ENCODE measurements at places on chromosomes 2 and 18.

GRCh38 chr2:11835403-11835802, 89.0 kb downstream of the LPIN1 start:
- DNase-seq: no peak

GRCh38 chr18:24180048-24180447, 41.2 kb downstream of the CABYR start:
- DNase-seq: no peak

DNA sequence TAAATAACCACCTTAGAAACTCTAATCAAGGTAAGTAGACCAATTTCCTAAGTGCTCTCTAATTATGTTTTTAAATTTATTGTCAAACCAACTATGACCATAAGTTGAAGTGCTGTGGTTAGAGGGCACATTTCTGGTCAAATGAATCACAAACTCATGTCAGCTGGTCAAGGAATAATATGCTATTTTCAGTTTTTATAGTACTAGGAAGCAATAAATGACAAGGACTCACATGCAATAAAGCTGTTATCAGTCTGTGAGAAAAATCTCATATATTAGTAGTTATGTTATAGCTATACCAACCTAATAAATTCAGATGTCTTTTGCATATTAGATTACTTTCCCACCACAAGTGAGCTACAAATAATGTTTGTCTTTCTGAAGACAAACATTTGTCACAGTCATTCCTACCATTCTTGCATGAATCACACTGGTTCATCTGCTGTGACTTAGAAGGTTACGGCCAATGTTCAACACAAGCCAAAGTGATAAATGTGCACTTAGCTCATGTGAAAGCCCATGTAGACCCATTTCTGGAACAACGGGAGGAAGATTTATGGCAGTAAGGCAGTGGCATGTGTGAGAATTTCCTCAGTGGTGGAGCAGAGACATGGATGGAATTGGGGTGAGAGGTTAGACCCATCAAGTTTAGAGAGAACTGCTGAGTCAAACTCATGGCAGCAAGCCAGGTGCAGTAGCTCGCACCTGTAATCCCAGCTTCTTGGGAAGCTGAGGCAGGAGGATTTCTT, 27.4 kb upstream of the CCNYL1 start:
- no peak for DNase-seq

DNA sequence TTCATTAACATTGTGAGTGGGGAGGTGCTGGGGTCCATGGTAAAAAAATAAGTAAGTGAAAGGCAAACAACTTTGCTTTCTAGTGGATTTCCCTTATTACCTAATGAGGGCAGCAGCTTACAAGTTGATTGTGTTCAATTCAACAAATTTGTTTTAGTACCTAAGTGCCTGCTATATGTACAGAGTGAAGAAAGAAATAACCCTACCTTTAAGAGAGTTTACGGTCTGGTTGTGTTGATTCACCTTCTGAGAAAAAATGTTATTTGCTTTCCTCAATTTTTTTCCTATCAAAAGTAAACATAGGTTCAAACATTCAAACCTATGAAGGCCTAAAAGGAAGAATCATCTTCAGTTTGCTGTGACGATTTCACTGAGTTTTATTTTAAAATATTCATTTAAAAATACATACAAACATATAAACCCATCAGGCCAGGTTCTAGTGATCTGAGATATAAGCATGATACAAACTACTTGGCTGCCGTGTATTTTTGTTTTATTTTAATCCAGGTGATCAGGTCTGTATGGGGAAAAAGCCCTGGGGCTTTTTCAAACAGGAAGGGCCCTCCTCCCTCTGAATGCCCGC, 1.5 kb upstream of the SPTBN1 start:
- no peak for DNase-seq

DNA sequence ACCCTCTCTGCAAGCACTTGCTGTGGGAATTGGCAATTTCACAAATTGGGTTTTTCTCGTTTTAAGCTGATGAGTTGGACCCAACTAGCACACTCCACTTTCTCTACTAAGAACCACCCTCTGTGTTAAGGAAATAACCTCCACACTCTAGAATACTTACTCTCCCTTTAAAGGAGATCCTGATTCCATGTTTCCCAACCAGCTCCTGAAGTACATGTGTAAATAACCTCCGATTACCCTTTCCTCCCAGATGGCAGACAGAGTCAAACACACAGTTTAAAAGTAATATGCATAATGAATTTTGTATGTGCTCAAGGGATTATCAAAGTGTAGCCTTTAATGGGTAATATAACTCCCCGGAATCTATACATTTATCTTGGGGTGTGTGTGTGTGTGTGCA, 171.3 kb upstream of the OSR1 start:
- DNase-seq: no peak

DNA sequence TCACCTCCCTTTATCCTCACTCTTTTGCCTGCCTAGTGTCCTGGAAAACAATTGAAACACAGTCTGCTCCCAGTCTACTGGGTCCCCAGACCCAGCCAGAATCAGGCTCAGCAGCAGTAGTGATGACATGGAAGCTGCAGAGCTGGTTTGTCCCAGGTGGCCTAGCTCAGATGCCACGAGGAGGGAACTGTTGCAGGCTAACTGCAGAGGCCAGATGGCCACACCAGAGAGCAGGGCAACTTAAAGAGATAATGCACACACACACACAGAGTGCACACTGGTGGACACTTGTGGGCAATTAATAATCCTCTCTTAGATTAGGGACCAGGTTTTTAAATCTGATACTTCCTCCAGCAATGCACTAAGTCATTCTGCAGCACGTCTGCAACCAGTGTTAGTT, 42.4 kb downstream of the GYPC start:
- DNase-seq: no peak

GRCh38 chr2:69298862-69299261, 88.2 kb downstream of the GFPT1 start:
- DNase-seq: no peak

DNA sequence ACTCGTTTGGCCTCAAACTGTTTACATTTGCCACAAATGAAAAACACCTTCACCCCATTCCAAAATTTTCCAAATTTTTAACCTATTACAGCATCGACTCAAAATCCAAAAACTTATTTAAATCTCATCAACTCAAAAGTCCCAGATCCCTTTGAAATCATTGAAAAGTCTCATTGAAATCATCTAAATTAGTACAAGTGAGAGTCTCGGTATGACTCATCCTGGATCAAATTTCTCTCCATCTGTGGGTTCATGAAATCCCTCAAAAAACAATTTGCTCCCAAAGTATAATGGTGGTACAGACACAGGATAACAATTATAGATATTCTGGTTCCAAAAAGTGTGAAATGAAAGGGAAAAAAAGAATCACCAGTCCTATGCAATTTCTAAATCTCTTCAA, 65.1 kb downstream of the LRP1B start:
- DNase-seq: no peak

DNA sequence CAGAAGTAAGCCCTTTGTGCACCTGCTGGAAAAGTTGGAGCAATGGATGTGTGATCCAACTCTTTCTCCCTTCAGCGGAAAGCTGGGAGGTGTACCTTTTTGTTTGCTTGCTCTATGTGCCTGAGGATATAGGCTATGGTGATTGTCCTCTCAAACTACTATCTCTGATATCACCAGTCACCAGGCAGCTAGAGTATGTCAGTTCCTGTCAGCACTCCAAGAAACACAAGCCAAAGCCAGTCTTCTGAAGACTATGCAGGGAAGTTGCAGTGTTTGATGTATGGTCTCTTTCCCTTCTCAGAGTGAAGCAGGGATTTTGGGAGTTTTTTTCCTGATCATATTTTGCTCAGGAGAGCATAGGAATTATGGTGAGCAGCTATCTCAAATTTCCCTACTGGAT, 146.4 kb downstream of the PTH2R start:
- DNase-seq: no peak

DNA sequence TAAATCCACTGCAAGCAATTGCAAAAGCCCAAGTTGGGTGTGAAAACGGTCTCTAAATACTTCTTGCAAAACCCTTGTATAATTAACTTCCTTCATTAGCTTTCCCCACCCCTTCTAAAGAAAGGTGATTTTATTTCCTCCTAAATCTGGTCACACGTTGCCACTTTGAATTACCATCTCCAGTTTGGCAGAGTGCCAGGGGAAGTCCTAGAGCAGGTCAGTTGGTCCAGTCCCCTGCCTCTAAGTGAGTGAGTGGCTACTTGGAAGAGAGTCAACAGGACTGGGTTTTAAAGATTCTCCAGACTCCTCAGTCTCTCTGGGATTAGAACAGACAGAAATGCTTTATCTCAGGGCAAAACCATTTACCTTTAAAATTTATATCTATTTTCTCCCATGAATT, 18.7 kb upstream of the LYPD6B start:
- DNase-seq: no peak

- DNase-seq: no peak
Observed at GRCh38 chr2:72915907-72916742, 1.2 kb upstream of the EMX1 start.

GRCh38 chr2:134539981-134540380, 178.8 kb downstream of the TMEM163 start:
- no peak for DNase-seq

- no peak for DNase-seq
Observed at GRCh38 chr2:231348173-231348572, 47.3 kb upstream of the B3GNT7 start.

GRCh38 chr2:97840198-97840597, 126.8 kb downstream of the ZAP70 start:
- DNase-seq: no peak

DNA sequence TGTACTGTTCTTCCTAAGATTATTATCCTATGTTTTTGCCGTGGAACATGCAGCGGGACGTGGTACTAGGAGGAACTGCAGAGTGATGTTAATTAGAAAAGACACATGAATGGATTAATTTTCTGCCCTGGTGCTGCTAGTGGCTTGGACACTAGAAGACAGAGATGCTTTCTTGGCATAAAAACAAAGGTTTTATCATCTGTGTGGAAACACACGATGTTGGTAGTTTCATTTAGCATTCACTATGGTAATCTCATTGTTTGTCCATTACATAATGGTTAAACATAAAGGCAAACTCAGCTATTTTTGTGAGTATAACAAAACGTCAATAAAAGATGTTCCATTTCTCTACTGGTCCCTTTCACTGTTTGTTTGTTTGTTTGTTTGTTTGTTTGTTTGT, 22.8 kb downstream of the COL6A3 start:
- DNase-seq: no peak

DNA sequence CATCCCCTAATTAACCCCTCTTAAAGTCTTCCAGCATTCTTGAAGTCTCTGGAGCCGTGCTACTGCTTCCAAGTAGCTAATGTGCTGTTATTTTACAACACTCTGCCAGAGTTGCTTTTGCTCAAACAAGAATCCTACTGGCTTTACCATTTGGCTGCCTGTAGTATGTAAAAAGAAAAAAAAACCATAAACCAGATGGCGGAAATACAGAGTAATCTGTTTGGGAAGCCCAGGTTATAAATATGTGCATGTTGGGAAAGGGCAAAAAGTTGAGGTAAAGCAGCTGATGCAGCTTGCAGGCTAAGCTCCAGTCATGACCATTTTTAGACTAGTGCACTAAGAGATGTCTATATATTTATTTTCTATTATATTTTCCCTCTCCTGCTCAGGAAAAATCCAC, 313.2 kb upstream of the ETAA1 start:
- DNase-seq: no peak

DNA sequence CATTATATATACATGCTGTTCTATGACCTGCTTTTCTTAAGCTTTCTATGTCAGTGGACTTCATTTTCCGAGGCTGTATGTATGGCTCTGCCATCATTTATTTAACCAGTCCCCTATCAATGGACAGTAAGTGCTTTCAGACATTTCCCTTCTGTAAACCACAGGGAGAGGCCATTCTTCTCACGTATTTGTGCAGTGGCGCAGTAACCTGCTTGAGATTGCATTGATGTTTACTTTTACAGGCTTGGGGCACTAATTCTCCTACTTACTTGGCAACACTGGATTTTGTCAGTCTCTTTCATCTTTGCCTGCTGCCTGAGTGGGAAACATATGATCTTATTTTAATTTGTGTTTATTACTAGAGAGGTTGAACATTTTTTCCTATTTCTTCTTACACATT, 52.1 kb downstream of the BOLA3 start:
- no peak for DNase-seq

- DNase-seq: no peak
Observed at GRCh38 chr2:134232868-134233727, 20.8 kb upstream of the MGAT5 start.

- no peak for DNase-seq
Observed at GRCh38 chr2:99810225-99810624, 320.4 kb upstream of the REV1 start.

DNA sequence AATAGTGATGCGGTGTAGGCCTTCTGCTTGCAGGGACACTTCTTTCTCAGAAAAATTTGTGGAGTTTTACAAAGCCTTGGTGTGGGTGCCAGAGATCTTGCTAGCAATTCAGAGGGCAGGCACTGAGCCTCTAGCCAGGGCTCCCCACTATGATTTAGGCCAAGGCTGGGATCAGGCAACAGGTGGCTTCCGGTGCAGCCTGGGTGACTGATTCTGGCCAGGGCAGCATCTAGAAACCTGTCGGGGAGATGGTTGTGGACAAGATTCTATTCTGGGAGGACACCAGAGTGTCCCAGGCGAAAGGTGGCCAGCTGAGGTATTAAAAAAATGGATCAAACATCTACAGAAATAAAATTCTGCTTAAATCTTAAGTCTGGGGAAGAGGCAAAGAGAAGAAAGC, 21.5 kb upstream of the TNP1 start:
- DNase-seq: no peak

DNA sequence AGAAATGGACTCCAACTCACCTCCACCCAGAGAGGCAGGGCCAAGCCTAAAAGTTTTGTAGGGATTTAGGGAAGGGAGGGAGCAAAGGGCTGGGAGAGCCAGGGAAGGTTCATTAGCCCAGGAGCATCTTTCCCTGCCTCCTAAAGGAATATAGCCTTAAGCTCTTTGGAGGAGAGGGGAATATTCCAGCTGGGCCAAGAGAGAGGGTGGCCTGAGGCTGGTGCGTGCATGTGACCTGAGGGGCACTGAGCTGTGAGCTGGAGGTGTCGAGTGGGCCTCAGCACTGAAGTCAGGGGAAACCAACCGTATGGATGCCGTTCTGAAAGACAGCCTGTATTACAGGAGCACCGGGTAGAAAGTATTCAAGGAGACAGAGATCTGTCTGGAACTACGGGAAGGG, 112.6 kb downstream of the KLHL29 start:
- no peak for DNase-seq

- no peak for DNase-seq
Observed at GRCh38 chr18:38867680-38868079, 1302.1 kb upstream of the CELF4 start.
